ENCODE measurements at places on chromosomes 3 and 15.
A peak's percentile ranks its signal among the peaks of the same experiment; 100 is the strongest.

DNA sequence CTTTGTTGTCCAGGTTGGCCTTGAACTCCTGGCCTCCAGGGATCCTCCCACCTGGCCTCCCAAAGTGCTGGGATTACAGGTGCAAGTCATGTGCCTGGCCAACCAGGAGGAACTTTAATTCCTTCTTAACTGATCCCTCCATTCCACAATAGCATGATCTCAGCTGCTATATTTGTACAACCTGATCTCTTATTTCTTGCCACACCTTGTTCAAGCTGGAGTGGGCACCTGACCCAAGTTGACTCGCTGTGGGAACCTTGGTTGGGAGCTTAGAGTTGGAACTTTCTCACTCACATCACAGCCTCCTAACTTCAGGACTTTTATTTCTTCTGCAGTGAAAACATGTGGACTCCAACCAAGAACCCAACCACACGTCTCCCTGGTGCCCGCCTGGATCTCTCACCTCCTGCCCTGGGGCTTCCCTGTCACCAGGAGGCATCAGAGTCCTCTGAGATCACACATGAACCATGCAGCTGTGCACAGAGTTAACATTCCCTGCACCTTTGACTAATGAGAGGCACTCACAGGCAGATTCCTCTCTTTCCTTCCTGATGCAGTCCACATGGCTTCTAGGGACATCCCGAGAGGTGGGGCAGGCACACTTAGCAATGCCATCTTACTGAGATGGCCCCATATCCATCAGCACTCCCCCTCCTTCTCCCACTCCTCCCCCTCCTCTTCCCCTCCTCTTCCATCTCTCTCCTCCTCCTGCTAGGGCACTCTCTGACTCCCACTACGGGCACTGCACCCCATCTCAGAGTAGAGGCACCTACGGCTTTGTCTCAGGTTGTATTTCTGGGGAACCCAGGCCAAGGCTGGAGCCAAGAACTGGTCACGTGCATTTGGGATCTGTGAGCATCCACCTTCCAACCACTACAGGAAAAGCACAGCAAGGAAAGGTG is 9.7 kb upstream of the CYFIP1 start:
- DNase-seq, result no peak

- DNase-seq, result no peak
Measured at GRCh38 chr3:108117241-108117775, 26.5 kb upstream of the CD47 start.

GRCh38 chr3:105354429-105354828 is 12.3 kb upstream of the ALCAM start:
- no peak for DNase-seq

- DNase-seq, result no peak
Measured at GRCh38 chr3:61780455-61781228, 219.3 kb downstream of the PTPRG start.

- DNase-seq, result no peak
Measured at GRCh38 chr3:12630292-12630691, 33.6 kb downstream of the RAF1 start.

DNA sequence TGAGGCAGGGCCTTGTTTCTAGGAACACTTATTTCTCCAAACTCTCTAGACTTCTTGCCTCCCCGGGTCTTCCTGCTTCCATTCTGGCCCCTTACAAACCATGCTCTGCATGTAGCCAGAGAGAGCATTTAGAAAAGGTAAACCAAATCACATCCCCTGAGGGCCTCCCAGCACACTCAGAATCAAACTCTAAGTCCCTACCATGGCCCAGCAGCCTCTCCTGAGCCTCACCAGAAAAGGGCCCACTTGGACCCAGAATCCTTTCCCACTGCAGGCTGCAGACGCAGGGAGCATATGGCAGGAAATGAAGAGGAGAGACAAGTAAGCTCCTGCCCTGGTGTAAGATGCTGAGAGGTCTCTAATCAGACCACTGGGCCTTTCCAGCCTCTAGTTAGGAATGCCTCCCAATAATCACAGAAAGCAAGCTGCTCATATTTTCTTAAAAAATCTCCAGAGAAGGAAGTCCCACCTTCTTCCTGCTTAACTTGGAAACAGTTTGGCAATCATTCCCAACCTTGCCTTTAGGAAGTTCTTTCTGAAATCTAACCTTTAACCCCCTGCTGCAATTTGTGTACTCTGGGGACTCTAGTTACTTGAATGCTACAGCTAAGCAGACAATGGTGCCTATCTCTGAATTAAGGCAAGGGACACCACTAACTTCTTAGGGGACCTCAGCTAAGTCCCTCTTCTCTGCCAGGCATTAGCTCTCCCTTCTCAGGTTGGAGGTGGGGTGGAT is 4.2 kb downstream of the AMOTL2 start:
- DNase-seq, result no peak

DNA sequence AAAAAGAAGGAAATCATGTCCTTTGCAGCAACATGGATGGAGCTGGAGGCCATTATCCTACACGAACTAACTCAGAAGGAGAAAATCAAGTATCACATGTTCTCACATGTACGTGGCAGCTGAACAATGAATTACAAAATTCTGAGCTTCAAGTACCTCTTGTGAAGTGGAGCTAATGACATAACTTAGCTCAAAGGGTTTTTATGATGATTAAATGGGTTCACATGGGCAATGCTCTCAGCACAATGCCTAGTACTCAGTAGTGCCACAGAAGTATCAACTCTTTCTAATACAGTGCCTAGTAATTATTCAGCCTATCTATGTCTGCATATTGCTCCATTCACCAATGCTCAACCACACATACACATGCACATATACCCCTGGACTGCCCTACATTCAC is 407.5 kb upstream of the WNT5A start:
- no peak for DNase-seq

GRCh38 chr3:25789596-25790556 is at the start of gene OXSM:
OXSM (plus strand) TSS chr3:25790090; CDS start chr3:25791021, 931 bp downstream.
- DNase-seq, result peak; percentile 65

GRCh38 chr3:43379343-43379742 is 93.0 kb downstream of the SNRK start:
- no peak for DNase-seq

- DNase-seq, result no peak
Measured at GRCh38 chr3:36736301-36736700, 28.1 kb downstream of the DCLK3 start.

DNA sequence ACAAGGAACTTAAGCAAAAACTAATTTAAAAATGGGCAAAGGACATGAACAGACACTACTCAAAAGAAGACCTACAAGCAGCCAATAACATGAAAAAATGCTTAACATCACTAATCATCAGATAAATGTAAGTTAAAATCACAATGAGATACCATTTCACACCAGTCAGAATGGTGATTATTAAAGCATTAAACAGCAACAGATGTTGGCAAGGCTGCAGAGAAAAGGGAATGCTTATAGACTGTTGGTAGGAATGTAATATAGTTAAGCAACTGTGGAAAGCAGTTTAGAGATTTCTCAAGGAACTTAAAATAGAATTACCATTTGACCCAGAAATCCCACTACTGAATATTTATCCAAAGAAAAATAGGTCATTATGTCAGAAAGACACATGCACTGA is 482.2 kb downstream of the SQOR start:
- no peak for DNase-seq

DNA sequence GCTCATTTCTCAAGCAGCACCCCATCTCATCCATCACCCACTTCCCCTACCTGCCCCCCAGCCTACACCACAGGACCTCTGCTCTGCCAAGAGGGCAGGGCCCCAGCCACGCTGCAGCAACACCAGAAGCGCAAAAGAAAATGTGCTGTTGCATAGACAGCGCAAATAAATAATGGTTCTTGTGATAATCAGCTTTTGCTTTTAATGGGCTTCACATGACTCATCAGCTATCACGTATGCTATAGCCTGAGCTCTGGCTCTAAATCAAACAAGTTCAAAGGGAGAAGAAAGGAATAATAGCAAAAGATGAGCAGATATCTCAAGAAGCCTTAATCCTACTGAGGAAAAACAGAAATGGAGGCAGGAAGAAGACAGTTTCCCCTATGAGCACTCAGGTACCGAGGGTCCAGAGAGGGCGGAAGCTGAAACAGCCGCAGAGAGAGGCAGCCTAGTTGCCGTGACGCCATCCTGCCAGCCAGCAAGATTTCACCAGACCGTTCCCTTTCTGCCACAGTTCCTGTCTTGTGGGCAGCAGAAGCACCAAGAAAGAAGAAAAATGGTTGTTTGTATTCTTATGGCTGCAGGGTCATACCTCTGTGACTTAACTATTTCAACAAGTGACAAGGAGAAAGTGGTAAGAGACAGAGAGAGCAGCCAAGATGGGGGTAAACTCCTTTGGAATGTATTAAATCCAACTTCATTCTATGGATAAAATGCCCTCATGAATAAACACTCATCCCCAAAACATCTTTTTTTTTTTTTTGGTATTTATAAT is 22.0 kb downstream of the RAB27A start:
- no peak for DNase-seq

DNA sequence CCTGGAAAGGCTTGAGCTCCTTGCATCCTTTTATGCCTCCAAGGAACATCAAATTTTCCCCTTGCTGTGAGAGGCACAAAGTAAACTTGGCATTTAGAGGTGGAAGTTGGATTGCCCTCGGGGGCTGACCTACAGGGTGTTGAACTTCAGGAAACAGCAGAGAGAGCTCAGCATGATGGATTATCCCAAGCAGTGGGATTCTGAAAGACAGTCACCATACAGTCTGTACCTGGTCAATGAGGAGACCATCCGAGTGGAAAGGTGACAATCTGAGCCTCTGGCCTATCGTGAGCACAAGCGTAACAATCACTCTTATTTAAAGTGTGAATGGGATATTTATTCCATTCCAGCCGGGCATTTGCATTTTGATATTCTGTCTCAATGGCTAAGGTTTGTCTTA is 105.6 kb upstream of the NECTIN3 start:
- DNase-seq, result no peak

DNA sequence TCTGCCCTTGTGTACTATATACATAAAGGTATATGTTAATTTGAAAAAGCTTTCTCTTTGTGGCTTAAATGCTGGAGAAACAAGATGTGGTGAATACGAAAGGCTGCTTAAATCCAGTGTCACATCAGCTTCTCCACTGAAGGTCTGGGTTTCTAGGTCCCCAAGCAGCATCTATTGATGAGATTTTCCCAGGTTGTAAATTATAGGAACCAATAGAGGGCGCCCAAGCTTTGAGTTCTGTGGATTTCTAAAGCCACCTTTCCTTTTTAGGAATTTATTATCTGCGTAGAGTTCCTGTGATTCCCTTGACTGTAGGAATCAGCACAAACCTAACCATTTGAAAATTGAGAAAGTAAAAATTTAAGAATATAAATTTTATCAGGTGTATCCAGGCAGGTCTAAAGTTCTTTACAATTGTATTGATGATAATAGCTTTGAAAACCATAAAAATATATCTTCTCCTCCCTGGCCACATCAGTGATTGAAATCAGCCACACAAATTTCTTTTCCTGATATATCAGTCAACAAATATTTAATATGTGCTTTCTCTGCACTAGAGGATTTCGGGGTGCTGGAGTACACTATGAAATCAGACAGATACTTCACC is 88.3 kb upstream of the ADAMTSL3 start:
- DNase-seq, result no peak

GRCh38 chr15:82553846-82554245 is 13.6 kb upstream of the RPS17 start:
- DNase-seq, result no peak

GRCh38 chr3:18080198-18080689 is 337.8 kb upstream of the TBC1D5 start:
- DNase-seq, result no peak

GRCh38 chr3:154538566-154539360 is 108.8 kb upstream of the GPR149 start:
- DNase-seq, result no peak

DNA sequence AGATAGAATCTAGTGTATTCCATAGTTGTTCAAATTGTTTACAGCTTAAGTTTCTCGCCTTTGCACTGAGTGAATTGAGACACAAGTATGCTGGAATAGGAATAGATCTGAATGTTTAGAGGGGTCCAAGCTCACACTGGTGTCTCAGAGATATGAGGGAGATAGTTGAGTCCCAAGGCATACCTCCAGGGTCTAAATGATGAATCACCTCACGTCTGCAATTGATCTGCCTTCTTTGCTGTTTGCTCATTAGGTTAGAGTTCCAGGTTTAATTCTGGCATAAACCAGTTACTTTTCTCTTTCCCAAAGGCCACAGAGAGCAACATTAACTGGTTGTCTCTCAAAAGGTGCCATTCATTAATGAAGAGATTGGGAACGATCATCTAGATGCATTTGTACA is 106.3 kb upstream of the MME start:
- no peak for DNase-seq

DNA sequence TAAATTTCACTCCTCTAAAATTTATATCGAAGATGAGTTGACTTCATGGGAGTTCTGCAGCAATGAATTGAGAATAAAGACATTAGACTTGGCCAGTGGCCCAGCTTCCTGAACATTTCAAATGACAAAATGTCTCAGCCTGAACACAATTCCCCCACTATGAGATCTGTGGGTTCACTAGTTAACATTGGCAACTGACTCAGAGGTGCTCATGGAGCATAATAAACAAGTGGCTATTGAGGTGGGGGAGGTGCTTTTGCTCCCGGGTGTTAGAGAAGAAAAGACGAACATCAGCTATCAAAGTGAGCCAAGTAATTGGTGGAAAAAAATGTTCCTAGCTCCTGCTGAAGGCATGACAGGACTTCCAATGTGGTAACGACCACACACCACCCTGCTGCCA is 6.3 kb downstream of the ATP13A4 start:
- DNase-seq, result no peak

GRCh38 chr3:185724251-185724650 is 100.6 kb downstream of the IGF2BP2 start:
- no peak for DNase-seq

DNA sequence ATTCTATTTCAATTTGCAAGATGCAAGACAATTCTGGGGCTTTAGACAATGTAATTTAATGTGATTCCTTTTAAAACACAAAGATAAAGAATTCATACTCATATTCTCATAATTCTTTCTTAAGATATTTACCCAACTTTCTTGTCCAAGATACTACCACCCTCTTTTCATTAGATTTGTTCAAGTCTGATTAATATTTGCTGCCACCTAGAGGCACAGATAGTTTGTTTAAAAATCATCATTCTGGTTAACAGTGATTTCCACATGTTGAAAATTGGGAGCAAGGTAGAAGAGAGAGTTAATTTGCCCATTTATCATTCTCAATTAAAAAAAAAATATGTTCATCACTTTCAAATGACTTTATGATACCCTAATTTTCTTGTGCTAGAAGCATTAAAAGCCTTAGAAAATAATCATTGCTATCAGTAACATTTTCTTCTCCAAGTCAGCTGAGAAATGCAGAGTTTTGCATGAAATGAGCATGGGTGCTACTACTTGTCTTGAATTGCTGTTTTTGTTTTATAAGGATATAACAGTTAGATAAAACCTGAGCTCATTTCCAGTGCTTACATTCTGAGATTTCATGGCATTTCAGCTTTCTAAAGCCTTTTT is 11.6 kb downstream of the TAMM41 start:
- no peak for DNase-seq

All from kidney epithelial cell (primary cell).